SW 1271 (cell line): ENCODE measurements at places on chromosomes 4 and X.

- DNase-seq, result no peak
These were observed 40.2 kb downstream of the HMX1 start for GRCh38 chr4:8831221-8832112.

- no peak for DNase-seq
These were observed 45.2 kb upstream of the BMP15 start for GRCh38 chrX:50865311-50865710.

DNA sequence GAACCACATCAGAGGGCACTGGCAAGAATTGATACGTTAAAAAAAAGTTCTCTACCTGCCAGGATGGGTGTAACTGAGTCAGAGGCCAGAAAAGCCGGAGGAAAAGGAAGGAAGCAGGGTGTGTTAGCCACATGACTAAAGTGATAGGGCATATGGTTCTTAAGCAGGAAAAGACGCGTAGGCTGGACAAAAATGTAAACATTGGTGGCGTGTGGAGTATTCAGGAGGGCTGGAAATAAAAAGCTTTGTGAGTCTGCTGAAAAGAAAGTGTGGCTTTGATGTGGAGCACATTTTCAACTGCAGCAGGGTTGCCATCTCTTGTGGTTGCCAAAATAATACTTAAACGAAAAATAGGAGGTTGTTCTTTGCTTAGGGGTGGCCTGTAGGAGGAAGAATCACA, 186.5 kb upstream of the RPL34 start:
- DNase-seq, result no peak

DNA sequence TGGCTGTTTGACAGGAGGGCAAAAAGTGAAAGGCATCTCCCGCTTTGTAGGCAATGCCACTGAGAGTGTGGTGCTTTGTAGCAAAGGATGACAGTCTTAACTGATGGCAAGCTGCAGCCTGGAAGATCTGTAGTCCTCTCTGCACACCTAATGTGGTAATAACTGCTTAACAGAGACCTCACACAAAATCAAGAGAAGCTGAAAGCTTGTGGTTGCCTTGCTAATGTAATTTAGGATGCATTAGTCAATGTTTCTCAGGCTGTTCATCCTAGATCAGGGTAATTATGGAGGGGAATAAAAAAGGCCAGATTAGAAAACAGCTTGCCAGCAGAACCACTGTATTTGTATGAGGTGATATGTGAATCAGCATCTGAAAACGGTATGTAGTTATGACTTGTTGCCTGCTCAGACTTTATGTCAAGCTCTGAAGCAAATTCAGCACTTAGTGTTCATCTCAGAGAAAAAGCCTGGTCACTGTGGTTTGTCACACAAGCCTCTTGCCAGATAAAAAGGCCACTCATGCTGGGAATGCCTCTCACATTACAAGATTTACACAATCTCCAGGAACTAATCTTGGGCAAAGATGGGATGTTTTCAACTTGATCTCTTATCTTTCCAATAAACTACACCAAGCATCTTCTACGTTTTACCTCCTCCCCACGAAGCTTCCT, 130.8 kb downstream of the ENOX2 start:
- DNase-seq, result no peak

DNA sequence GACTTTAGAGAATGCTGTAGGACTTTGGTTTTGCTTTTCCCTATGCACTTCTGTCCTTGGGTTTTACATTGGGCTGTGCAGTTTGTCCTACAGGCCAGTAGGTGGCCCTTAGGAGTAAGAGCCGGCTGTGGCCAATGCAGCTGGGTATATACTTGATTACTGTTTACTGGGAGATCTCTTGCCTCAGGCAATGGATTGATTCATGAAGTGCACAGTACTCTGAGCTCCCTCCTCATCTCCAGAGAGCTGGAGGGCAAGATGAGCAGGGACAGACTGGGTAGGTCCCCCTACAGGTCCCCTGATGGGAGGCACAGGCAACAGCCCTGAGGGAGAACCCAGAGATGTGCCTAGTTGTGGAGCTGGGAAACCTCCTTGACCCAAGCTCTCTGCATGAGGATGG, 103.8 kb upstream of the QRFPR start:
- peak; percentile 23 for DNase-seq

DNA sequence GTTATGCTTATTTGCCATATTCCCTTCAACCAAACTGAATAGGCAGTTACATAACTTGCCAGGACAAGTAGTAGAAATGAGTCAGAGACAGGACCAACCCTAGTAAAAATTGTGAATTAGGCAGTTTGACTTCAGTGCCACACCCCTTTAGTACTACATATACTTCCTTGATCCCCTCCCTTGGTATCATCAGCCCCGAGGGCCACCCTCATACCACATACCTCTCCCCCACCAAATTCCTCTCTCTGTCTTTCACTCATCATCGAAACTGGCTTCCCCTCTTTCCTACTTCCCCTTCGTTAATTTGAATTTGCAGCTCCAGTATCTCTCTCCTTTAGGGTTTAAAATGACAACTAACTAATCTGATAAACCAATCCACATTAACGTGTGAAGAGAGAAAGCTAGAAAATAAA, 7.9 kb upstream of the PTPN13 start:
- DNase-seq, result no peak

DNA sequence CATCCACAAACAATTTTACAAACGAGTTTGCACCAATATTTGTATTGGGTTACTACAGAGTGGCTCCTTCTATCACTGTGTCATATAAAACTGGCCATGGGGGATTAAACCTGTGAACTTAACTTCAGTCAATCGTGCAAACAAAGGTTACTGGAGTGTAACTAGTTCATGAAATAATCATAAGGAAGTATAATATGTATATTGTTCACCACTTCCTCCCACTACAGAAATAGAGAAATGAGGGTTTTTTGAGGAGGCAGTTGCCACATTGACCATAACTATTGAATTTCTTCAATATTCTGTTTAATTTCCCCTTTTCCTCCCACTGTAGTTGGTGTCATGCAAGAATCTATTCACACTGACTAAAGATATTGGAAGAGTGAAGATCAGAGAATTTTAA, at the start of gene GPR82:
Gene GPR82, plus strand, starts transcription at position 356 of the 400 bp plus-strand sequence. CDS start 2,846 bp downstream, outside the sequence.
- DNase-seq, result no peak
